ENCODE measurements at places on chromosomes 5 and 9.
A peak's percentile ranks its signal among the peaks of the same experiment; 100 is the strongest.

DNA sequence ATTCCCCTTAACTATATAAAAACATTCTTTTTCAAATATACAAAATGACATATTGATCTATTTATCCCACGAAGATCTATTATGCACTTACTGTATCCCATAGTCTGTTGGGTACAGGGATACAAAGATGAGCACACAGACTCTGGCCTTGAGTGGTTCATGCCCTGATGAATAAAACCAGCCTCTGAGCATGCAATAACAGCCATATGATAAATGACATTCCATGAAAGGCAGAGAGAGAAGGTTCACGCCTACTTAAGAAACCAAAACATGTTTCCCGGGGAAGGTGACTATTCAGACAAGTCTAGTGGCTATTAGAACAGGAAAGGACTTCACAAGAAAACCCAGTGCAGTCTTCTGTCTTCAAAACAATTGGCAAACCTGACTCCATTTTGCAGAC, 406.2 kb upstream of the BRINP1 start:
- DNase-seq = no peak

GRCh38 chr5:66529182-66529581, 67.0 kb upstream of the MAST4 start:
- no peak for DNase-seq

GRCh38 chr5:33788922-33789566, 102.7 kb downstream of the ADAMTS12 start:
- peak; percentile 83 for DNase-seq

GRCh38 chr9:129075996-129076639, 4.8 kb upstream of the DOLPP1 start:
- no peak for DNase-seq

DNA sequence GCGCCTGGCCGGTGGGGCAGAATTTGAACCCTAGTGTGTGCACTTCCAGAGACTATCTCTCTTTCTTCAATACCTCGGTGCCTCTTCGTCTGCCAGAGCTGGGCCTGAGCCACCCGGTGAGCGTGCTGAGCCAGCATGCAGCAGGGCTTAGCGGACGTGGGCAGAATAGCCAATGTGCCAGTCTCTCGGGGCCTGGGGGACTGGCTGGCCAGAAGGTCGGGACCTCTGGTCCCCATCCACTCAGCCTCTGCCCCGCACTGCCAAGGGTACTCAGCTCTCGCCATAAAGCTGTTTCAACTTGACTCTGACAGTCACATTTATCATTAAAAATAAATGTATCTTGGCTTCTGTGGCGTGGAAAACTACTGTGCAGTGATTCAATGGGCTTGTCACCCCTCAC, 4.2 kb upstream of the FIBCD1 start:
- DNase-seq = no peak

- no peak for DNase-seq
These were observed 49.9 kb downstream of the GGTA1 start for GRCh38 chr9:121449786-121450185.

- peak; percentile 32 for DNase-seq
These were observed 885.6 kb upstream of the DMAC1 start for GRCh38 chr9:8684978-8685708.

DNA sequence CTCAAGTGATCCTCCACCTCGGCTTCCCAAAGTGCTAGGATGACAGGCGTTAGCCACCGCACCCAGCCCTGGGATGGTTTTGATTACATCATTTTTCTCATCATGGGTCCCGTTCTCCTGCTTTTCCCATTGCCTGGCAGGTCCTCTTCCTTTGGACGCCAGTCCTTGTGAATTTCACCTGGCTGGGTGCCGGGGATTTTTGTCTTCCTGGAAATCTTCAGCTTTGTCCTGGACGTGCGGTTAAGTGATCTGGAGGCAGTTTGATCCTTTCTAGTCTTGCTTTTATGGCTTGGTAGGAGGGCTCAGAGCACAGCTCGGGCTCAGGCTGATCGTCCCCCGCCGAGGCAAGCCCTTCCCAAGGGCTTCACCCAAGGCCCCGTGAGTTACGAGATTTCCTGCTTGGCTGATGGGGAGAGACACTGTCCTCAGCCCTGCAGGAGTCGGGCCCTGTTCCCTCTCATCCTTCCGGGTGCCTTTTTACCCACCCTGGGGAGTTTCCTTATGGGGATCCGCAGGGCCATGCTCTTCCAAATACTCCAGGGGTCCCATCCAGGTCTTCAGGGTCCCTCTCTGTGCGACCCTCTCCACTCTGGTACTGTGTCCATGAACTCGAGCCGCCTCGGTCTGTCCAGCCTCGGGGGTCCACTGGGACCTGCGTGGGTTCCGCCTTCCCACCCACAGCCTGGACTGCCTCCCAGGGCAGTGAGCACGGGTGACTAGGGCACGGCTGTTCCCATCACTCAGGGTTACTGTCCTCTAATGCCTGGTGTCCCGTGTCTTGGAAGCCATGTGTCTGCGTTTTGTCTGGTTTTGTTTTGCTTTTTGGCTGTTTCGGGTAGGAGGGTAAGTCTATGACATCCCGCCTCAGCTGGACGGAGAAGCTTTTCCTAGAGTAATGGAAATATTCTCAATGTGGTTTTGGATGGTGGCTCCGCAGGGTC, 22.3 kb upstream of the EGFL7 start:
- no peak for DNase-seq

DNA sequence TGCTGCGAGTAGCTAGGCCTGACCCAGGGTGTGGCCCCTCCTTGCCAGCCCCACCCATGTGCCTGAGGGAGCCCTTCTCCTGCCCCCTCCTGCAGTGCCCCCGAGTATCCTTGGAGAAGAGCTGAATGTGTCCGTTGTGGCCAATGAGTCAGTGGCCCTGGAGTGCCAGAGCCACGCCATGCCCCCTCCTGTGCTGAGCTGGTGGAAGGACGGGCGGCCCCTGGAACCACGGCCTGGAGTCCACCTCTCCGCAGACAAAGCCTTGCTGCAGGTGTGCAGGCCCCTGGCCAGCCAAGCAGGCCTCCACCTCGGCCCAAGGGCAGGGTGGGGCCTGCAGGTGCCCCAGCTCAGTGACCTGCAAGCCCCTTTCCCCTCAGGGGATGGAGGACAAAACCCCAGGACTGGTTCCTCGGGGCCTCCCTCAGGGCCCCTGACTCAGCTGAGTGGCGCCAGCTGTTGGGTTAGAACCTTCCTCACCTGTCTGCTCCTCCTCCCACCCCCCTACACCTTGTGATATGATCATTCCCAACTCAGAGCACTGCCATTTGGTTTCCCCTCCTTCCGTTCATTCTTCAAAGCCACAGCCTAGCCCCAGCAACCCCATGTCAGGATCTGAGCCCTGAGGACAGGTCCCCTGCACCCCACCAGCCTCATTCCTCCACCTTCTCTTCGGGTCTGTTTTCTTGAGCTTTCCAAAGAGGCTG, 80.0 kb upstream of the ASS1 start:
- DNase-seq = no peak

DNA sequence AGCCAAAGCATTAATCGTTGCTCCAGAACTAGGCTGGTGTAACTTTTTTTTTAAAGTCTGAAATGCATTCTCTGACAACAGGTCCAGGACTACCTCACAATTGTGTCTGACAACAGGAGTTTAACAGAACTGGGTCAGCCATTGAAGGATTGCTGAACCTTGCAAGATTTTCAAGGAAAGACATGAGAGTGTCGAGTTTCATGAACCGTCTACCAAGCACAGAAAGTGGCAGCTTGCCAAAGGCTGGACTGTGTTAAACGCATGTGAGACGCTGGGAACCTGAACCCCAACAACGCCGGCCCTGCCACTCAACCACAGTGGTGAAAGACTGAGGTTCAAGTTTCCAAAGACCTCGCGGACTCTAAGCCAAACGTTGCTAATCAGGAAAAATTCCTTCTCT, 79.1 kb downstream of the LHFPL2 start:
- peak; percentile 77 for DNase-seq

- DNase-seq = no peak
These were observed 85.5 kb downstream of the PALM2AKAP2 start for GRCh38 chr9:109865521-109865920.

DNA sequence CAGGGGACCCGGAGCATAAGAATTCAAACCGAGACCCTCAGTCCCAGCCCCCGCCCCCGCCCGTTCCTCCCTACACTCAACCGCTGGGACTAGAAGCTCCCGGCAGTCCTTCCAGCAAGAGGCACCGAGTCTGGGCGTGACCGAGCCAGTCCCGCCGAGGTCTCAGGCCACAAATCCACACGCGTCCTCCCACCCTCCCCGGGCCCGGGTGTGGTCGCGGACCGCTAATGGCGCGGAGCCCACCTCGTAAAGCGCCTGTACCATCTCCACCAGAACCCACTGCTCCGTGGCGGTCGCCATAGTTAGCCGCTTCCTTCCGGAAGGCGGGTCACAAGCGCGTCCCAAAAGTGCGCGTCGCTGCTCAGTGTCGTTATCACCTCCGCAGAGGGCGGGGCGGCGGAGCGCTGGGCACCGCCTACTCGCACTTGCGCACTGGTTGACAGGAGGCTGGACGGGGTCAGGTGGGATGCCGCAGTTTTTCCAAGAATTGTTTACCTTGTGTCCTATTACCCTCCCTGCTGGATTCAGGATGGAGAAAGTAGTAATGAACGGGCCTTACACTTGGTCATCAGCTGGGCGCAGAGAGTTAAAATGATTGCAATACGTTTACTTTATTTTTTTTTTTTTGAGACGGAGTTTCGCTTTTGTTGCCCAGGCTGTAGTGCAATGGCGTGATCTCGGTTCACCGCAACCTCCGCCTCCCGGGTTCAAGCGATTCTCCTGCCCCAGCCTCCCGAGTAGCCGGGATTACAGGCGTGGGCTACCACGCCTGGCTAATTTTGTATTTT, at the start of gene SPTLC1:
Gene SPTLC1, minus strand, starts transcription at position 343 of the 788 bp plus-strand sequence. Its CDS starts 43 bp downstream, at position 300.
- peak; percentile 97 for DNase-seq

- no peak for DNase-seq
These were observed 29.3 kb upstream of the MINAR2 start for GRCh38 chr5:129718471-129719090.

- peak; percentile 68 for DNase-seq
These were observed 110.9 kb downstream of the KCNIP1 start for GRCh38 chr5:170614720-170615119.

- DNase-seq = no peak
These were observed 28.0 kb upstream of the FAM240B start for GRCh38 chr9:38747941-38748340.

DNA sequence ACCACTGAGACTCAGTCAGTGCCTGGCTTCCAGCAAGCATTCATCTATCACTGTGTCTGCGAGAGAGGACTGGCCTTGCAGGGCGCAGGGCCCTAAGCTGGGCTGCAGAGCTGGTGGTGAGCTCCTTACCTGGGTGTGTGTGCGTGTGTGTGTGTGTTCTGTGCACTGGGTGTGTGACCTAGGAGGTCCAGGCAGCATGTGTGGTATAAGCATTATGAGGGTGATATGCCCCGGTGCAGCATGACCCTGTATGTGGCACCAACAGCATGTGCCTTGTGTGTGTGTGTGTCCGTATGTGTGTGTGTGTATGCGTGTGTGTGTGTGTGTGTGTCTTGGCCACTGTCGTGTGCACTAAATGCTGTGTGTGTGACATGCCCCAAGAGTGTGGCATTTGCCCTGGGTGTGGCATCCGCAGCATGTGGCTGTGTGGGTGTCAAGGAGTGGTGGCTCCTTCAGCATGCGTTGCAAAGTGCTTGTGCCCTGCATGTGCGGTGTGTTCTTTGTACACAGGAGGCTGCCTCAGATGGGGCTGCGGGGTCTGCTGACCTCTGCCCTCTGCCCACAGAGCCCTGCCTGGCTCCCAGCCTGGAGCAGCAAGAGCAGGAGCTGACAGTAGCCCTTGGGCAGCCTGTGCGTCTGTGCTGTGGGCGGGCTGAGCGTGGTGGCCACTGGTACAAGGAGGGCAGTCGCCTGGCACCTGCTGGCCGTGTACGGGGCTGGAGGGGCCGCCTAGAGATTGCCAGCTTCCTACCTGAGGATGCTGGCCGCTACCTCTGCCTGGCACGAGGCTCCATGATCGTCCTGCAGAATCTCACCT, 3.3 kb downstream of the FGFR4 start:
- no peak for DNase-seq

DNA sequence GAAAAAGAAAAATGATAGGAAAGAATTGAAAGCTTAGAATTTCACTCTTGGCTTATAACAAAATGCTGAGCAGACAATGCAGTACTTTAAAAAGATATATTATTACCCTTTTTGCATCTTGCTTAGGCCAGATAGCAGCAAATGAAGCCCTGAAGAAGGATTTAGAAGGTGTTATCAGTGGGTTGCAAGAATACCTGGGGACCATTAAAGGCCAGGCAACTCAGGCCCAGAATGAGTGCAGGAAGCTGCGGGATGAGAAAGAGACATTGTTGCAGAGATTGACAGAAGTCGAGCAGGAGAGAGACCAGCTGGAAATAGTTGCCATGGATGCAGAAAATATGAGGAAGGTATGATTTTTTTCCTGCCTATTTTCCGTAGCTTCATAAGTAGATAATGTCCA, 50.8 kb downstream of the CNTRL start:
- DNase-seq = no peak

DNA sequence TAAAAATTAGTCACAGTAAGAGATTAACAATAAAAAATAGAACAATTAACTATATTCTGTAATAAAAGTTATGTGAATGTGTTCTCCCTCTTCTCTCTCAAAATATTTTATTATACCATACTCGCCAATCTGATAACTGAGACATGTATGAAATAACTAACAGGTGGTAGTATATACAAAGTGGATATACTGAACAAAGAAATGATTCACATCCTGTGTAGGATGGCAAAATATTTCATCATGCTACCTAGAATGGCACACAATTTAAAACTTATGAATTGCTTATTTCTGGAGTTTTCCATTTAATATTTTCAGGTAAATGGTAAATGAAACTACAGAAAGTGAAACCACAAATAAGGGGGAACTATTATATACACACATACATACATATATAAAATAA, 152.5 kb downstream of the RNF180 start:
- DNase-seq = peak; percentile 2

DNA sequence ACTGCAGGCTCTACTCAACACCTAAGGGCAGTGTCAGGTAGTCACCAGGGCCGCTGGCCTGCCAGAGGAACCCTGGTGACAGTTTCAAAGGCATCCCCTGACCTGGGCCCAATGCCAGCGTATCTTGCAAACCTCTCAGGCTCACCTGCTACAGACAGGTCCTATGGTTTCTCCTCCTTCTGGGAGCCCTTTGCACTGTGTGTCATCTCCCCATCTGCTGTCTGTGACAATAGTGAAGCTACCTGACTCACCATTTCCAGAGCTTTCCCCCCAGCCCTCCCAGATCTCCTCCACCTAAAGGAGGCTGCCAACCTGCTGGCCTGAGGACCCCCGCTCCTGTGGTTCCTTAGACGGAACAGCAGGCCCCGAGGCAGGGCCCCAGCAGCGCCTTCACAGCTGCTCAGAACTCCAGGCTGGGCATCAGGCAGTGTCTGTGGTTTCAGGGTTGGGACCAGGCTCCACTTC, 203.1 kb downstream of the FSTL4 start:
- no peak for DNase-seq

DNA sequence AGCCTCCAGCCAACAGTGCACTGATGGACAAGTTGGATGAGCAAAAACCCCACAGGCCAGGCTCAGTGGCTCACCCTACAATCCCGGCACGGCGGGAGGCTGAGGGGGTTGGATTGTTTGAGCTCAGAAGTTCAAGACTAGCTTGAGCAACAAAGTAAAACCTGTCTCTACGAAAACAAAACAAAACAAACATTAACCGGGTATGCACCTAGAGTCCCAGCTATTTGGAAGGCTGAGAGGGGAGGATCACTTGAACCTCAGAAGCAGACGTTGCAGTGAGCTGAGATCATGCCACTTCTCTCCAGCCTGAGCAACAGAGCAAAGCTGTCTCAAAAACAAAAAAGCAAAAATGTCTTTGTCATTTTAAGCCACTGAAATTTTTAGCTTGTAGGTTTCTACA, 55.1 kb upstream of the DMRT1 start:
- no peak for DNase-seq

GRCh38 chr9:112013266-112013665, 116.7 kb downstream of the UGCG start:
- DNase-seq = no peak
